AG10803 (cell line): ENCODE measurements at places on chromosomes 11 and 22.

- DNase-seq, result no peak
Measured at GRCh38 chr11:62755086-62755615, 1.2 kb upstream of the ZBTB3 start.

DNA sequence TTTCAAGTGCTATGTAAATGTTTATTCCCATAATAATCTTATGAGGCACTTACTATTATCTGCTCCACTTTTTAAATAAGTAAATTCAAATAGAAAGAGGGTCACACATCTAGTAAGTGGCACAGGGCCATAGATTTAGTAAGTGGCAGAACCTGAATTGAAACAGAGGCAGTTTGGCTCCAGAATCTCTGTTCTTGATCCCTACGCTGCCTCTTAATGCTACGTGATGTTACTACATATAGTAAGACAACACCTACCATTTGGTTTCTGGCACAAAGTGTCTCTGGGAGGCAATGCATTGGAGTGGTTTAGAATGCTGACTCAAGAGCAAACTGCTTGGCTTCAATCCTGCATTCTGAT, 1018.3 kb downstream of the DLG2 start:
- no peak for DNase-seq

GRCh38 chr22:29517215-29517908, 36.2 kb downstream of the THOC5 start:
- DNase-seq, result no peak

GRCh38 chr11:15430381-15430780, 315.7 kb downstream of the INSC start:
- no peak for DNase-seq

- no peak for DNase-seq
Measured at GRCh38 chr22:22902247-22903001, 14.8 kb downstream of the IGLL5 start.

DNA sequence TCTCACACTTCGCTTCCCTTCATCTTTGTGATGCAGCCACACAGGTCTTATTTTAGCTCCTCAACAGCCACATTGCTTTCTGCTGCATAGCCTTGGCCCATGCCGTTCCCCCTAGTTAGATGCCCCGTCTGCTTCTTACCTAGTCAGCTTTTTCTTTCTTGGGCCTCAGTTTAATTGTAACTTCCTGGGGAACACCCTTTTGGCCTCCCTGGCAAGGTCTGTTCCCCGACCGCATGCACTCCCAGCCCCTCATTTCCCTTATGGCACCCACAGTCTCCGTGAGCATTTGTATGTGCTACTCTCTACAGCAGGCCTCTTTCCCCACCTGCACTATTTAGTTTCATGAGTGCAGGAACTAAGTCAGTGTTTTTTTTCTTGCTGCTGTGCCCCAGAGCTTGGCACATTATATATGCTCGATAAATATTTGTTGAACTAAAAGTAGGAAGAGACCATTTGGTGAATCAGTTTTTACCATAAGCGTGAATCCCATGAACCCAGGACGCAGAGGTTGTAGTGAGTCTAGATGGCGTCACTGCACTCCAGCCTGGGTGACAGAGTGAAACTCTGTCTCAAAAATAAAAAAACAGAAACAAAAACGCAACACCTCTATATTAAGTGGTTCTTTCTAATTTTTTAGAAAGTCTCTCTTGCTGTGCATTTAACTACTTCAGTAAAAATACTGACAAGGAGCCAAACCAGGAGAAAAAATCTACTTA, 38.5 kb downstream of the TNRC6B start:
- no peak for DNase-seq

GRCh38 chr22:44384563-44385295, 72.0 kb upstream of the SHISAL1 start:
- DNase-seq, result no peak

GRCh38 chr11:22976146-22976545, 115.9 kb upstream of the CCDC179 start:
- peak; percentile 3 for DNase-seq

DNA sequence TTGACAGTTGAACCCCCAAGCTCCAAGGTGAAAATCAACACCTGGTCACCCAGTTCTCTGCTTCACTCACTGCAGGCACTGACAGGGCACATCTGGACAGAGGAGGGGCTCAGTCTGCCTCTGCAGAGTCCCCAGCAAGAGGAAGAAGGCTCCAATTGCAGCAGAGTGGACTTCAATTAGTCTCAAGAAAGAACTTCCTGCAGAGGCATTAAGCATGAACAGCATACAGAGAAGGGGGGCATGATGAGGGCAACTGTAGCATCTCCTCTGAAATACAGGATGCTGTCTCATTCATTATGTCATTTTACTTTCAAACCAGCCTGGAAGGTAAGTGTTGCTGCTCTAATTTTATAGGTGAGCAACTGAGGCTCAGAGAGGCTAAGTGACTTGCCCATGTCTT, 11.1 kb downstream of the GDPD5 start:
- no peak for DNase-seq

GRCh38 chr22:40051322-40051721, 56.6 kb downstream of the FAM83F start:
- no peak for DNase-seq

- DNase-seq, result no peak
Measured at GRCh38 chr11:22797047-22797446, 32.6 kb downstream of the SVIP start.

DNA sequence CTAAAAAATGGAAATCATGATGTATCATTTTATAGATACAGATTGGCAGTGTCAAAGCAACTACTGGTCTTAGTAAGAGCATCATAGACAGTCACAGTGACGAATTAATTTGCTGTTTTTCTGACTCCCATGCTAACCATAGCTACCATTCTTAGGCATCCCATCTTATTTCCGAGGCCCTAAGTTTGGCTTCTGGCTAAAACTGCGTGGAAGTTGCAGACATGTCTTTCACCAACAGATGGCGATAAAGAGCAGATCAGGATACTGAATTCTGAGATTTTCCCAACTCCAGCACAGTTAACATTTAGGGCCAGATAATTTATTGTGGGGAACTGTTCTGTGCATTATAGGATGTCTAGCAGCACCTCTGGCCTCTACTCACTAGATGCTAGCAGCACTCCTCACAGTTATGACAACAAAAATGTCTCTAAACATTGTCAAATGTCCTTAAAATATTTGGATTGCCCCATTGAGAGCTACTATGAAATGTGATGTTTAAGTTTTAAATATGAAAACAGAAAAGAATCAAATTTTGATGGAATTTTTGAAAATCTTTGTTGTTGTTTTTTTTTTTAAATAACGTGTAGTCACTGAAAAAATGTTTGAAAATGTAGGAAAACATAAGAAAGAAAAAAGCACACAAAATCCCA, 16.3 kb downstream of the OR2AG2 start:
- DNase-seq, result peak; percentile 20

- DNase-seq, result no peak
Measured at GRCh38 chr11:111148121-111148520, 97.4 kb upstream of the POU2AF2 start.

- no peak for DNase-seq
Measured at GRCh38 chr22:46140989-46141928, 9.1 kb upstream of the PPARA start.

DNA sequence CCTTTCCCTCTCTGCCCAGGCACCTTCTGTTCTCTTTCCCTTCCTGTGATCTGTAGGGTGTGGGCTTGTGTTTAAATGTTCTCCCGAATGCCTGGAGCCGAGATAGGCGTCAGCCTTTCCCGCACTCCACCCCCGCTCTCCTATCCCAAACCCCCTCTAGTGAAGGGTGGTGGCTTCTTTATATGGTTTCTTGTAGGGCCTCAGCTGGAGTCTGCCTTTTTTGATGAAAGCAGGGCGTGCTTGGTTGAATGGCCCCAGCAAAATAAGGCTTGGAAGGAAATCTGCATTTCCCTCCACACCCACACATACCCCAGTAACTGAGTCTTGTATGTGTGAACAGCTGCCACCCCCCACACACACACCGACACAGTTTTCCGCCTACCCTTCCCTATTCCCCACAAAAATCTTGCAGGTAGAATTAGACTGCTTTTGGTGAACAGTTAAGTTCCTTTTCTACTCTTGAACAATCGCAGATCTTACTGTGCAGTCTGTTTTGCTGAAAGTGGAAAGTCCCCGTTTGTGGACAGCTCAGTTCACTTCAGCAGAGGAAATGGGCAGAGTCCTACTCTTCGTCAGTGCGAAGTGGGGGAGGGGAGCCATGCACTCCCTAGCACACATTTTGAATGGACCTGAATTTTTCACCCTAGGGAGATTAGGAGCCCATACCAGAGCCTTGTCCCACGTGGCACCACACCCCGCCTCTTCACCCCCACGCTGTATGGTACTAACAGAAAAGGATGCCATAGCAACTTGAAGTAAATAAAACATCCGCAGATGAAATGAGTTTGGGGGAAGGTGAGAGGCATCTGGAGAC, 25.5 kb upstream of the GRK2 start:
- DNase-seq, result peak; percentile 82

DNA sequence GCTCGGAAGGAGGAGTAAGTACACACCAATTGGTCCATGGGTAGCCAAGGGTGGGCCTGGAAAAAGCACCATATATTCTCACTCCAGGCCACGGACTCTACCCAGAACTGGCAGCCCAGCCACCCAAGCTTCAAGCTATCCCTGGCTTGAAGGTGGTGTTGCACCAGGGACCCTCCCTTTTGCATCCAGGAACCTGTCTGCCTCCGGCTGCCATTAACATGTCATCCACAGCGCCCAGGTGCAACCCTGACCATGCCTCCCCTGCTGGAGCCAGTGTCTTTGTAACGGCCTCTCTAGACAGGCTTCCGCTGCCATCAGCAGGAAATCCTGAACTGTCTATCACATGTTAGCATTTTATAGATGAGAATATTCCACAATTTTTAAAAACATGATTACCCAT, 2158.5 kb upstream of the RAG2 start:
- DNase-seq, result no peak

GRCh38 chr11:77471558-77472193, 2.2 kb downstream of the PAK1 start:
- no peak for DNase-seq

- DNase-seq, result peak; percentile 23
Measured at GRCh38 chr11:108568195-108568858, 25.2 kb downstream of the EXPH5 start.

DNA sequence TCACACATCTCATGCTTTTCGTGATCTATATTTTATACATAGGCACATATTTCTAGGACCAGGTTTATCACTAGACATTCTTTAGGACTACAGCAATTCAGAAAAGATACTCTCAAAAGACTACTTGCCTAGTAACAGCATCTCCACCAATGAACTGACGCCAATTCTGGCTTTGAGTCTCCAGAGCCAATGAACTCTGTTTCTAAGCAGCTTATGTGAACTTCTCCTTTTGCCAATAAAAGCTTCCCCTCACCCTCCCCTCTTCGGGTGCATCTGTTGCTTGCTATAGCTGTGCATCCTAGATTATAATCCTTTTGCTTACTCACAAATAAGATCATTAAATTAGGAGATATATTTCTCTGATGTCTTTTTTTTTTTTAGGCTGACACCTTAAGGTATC, 11.4 kb upstream of the ANKK1 start:
- no peak for DNase-seq

DNA sequence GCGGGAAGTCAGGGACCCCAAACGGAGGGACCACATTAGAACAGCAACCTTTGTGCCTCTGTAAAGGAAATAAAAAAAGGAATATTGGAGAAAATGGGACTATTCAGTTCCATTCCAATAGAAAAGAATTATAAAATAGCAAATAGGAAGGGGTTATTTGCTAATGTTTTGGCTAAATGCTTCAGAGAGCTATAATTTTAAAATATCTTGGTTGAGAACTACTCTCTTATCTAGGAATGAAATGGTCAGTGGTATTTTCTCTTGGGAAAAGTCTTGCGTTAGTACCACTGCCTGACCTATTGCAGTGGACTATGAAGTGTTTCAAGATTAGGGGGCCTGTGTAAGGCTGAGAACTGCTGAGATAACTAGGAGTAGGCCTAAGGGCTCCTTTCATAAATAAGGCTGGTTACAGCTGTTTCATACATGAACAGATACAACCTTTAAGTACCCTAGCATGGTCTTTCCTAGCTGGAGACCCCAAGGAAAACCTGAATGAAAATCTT, 6.9 kb upstream of the WEE1 start:
- DNase-seq, result peak; percentile 58

- DNase-seq, result no peak
Measured at GRCh38 chr11:121586750-121587149, 134.0 kb upstream of the SORL1-AS1 start.

GRCh38 chr11:15093432-15093831, 20.0 kb downstream of the CALCB start:
- DNase-seq, result no peak

DNA sequence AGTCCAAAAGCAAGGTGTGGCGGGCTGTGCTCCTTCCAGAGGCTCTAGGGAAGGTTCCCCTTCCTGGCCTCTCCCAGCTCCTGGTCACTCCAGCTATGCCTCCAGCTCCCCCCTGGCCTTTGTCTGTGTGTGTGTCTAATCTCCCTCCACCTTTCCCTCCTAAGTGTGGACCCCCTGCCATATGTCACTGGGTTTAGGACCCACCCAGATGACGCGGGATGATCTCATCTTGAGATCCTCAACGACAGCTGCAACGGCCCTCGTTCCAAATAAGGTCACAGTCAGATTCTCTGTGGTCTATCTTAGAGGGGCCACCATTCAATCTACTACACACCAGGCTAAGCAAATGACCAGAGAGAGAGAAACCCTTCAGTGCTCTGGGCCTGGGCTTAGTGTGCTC, 107.9 kb downstream of the ARHGAP8 start:
- no peak for DNase-seq

DNA sequence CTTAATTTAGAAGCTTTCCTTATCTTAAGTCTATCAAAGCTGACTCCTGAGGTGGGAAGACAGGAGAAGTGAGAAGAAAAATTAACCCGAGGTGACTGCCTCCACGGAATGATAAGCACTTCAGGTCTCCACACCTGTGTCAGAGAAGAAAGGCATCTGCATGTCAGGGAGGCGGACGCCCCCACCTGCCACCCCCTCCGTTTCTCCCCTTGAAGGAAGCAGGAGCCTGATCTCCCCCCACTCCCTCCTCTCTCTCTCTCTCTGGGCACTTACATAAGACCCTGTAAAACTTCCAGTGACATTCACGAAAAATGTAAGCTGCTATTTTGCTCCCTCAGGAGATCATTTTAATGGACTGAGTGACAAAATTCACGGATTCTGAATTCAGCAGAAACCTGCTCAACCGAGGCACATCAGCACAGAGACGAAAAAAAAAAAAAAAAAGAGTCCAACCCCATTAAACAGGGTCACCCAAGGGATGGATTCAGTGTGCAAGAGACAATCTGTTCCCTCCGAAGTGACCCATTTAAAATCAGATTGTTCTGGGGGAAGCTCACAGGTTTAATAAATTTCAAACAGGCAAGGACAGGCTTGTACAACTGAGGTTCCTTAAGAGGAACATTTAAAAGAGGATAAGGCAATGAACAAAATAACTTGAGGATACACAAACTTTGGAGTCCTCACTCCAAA, 1.5 kb downstream of the LARGE1 start:
- DNase-seq, result no peak

- no peak for DNase-seq
Measured at GRCh38 chr11:95078526-95078925, 11.1 kb upstream of the ENDOD1 start.

GRCh38 chr11:93169950-93170561, 27.7 kb downstream of the SLC36A4 start:
- DNase-seq, result peak; percentile 12
